ENCODE measurements at places on chromosomes 1 and 21.

GRCh38 chr21:42521384-42521783 is 7.7 kb downstream of the SLC37A1 start:
- no peak for DNase-seq

DNA sequence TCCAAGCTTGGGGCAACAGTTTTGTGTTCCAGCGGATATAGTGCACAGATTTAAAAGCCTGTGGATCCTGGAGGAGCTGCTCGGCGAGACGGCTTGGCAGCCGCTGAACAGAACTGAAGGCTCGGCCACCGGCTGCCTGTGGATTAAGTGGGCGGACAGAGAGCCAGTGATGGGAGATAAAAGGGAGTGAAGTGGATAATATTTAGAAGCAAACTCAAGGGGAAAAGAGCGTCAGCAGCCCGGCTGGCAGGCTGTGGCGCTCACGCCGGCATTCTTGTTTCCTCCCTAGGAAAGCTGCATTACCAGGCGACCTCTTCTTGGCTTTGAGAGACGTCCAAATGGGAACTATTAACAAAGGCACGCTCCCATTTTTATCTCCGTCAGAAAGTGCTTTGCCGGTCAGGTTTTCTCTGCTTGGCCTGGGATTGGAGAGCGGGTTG is 10.4 kb downstream of the TRABD2B start:
- DNase-seq: no peak

- no peak for DNase-seq
Observed at GRCh38 chr1:24503059-24503751, 569 bp downstream of the RCAN3 start.

DNA sequence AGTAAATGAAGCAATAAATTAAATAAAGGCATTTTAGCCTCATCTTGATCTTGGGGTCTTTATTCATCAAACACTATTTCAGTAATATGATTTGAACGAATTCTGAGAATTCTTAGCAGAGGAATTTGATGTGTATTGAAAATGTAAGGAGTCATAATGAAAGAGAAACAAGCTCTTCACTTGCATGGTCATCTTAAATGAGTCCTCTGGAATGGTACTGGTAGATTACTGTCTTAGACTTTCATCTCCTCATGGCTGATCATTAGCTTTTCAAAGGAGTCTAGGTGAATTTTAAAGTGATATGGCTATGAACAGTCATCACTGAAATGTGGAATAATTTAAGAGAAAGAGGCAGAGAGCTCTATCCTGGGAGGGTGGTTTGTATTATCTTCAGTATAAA is 30.0 kb downstream of the PRRC2C start:
- DNase-seq: no peak

DNA sequence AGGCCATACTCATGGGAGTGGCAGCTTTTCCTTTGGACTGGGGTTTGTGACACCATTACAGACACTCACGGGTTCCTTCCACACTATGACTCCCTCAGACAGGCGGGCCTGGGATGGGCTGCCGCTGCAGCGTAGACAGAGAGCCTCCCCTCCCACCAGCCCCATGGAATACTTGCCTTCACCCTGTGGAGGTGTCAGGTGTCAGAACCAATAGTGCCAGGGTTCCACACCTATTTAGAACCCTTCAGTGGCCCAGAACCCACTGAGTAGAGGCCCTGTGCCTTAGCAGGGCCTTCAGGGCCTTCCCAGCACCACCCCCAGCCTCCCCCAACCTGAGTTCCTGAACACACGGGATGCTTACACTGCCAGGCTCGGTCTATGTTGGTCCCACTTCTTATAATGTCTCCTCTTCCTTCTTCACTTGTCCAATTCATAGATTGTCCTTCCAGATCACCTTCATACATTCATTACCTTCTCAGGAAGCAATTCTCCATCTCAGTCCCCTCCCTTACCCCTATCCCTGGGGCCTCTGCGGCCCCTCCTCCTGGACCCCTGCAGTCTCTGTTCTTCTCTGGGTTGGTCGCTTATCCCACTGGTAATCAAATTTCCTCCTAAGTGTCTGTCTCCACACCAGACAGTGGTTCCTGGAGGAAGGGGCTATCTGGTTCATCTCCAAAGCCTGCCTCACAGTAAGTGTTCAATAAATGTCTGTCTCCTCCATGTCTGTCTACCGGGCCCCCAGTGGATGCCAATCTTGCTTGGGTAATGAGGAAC is 1.4 kb upstream of the RHBG start:
- DNase-seq: no peak

DNA sequence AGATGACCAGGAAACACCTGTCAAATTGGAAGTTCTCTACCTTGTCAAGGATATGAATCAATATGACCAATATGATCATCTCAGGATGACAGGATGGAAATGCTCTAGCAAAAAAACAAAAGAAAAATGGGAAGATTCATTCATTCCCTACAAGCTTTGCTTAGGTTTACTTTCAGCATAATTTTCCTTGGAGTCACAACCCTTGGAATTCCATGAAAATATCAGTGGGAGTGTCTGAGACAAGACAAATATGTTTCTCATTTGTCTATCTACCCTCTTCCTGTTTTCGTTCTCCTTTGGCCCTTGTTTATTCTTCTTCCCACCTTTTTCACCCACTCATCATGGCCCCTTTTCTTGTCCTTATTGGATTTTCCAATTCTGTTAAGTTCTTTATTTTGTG is 50.6 kb downstream of the COLGALT2 start:
- no peak for DNase-seq

DNA sequence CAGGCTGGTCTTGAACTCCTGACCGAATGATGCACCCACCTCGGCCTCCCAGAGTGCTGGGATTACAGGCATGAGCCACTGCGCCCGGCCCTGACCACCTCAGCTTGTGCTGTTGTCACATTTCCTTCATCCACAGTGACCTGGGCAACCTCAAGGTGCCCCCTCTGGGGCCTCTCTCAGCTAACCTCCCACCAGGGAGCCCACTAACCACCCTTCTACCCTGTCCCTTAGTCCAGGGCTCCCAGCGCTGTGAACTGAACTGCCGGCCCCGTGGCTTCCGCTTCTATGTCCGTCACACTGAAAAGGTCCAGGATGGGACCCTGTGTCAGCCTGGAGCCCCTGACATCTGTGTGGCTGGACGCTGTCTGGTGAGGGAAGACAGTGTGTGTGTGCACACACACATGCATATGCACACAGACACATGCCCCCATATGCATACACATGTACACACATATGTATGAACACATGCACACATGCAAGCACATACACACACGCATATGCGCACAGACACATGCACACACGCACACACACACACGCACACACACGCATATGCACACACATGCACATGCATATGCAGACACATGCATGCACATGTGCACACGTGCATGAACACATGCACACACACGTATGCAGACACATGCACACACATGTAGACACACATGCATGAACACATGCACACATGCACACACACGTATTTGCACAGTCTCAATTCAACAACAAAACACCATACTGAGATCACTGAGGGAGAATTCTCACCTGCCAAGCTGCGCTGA is 6.2 kb downstream of the ADAMTSL4 start:
- no peak for DNase-seq

DNA sequence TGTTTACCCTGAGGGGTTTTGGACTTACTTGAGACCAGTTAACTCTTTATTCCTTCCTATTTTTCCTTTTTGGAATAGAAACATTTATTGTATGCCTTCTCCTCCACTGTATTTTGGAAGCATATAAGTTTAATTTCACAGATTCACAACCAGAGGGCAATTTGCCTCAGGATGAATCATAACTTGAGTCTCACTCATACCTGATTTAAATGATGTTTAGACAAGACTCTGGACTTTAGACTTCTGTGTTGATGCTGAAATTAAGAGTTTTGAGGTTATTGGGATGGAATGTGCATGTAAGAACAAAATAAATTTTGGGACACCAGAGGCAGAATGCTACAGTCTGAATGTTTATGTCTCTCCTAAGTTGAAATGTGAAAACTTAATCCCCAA is 7.1 kb upstream of the ADAM30 start:
- no peak for DNase-seq

GRCh38 chr1:55927702-55928290 is 651.6 kb downstream of the PLPP3 start:
- no peak for DNase-seq

GRCh38 chr1:151479462-151479861 is 20.2 kb upstream of the POGZ start:
- DNase-seq: no peak

- DNase-seq: no peak
Observed at GRCh38 chr1:228206582-228207351, 1.1 kb upstream of the OBSCN start.

DNA sequence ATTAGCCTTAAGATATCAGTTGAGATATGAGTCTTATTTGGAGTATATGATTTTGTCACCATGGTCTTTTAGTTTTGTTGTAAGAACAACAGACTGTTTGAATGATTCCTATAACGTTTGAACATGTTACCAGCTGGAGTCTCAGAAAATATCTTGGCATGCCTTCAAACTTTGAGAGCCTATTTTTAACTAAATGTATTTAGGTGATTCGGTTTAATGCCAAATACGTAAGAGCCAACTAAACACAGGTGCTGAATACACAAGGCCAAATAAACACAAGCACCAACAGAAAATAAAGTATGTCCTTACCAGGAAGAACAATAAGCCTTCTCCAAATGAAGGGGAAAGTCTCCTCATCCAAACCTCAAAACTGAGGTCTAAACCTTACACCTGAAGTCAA is 48.6 kb downstream of the PRKACB start:
- no peak for DNase-seq

- DNase-seq: no peak
Observed at GRCh38 chr1:85571828-85572227, 8.7 kb upstream of the CCN1 start.

DNA sequence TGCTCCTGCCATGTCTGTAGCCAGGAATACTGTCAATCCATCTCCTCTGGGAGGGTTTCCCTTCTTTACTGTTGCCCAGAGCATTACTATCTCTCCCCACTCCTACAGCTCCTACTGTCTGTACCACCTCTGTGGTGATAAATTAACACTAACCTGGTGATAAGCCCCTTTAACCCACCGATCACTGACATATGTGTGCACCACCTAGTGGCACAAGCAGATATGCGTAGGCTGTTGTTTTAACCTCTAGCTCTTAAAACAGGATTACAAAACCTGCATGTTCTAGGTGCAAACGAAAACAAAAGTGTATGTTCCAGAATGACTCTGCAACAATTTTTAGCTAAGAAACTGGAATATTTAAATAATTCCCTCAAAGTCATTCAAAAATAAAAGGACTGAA is 93.9 kb upstream of the BEND5 start:
- no peak for DNase-seq

- no peak for DNase-seq
Observed at GRCh38 chr1:76303340-76303717, 228.8 kb downstream of the ST6GALNAC3 start.

GRCh38 chr1:206909161-206909882 is 12.1 kb downstream of the IL24 start:
- DNase-seq: no peak

DNA sequence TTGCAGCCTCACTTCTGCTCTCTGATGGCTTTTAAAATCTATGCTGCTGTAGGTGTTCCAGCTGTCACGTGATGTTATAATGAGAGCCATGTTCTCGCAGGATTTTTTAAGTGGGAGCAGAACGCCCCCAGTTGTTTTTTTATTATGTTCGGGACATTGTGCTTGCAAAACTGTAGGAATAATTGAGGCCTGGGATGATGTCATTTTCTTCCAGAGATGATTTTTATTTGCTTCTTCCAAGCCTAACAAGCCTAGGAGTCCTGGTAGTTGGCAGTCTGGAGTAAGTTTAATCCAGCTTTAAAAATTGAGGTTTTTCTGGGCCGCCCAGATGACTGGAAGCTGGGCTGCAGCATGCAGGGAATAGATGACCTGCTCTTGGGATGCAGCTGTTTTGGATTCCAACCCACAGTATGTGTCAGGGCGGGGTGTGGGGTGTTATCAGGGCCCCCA is 34.6 kb upstream of the CHIT1 start:
- no peak for DNase-seq

- no peak for DNase-seq
Observed at GRCh38 chr1:53783056-53783455, 44.1 kb upstream of the GLIS1 start.

GRCh38 chr1:116194568-116194967 is 83.4 kb downstream of the MAB21L3 start:
- no peak for DNase-seq

DNA sequence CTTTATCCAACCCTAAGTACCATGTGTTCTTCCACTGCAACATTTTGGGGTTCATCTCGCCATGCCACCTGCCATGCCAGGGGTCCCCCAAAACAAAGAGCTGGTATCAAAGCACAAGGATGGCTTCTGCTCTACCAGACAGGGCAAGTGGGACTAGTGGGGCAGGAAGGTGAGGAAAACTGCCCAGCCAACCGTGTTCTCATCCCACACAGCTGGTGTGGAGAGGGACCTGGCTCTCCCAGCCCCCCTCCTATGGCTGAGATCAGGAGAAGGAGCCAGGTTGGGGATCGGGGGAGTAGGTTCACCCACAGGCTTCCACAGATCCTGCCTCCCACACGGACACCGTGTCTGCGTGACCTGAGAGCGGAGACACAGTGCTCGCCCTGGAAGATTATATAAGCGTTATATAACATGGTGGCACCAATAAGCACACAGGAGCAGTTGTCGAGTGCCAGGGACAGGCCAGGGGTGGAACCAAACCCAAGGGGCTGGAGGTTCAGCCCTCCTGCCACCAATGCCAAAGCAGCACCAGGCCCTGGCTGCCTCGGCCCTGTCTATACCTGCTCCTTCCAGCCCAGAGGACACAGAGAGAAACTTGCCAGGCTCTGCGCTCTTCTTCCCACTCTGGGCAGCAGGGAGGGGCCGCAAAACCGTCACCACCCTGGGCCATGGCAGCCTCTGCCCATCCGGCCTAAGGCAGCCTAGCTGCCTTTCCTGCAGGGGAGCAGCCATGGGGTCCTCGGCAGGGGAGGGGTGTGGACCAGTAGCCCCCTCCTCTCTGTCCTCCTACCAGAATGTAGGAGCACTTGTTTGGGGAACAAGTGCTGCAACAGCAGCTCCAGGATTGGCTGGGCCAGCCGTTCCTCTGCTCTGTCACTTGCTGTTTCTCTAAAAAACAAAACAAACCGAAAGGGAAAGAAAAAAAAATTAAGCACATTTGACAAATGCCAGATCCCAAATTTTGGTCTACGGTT is 43.5 kb downstream of the CD34 start:
- no peak for DNase-seq

DNA sequence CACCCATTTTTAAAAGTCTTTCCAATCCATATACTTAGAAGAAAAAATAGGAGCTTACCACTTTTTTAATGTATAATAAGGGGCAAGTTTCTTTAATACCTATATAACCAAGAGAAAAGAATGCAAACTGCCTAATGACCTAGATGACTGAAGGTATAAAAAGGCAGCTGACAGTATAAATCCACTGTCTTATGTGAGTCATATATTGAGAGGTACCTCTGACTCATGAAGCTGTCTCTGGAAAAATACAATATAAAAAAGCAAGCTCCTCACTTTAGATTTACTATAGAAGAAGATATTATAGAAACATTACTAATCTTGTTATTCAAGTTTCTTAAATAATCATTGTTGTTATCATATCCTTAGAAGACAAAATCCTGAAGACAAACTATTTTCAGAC is 144.2 kb downstream of the VAV3 start:
- no peak for DNase-seq

- no peak for DNase-seq
Observed at GRCh38 chr1:72438270-72438669, 155.9 kb upstream of the NEGR1 start.

- DNase-seq: no peak
Observed at GRCh38 chr1:66413136-66413837, 120.7 kb upstream of the SGIP1 start.

GRCh38 chr1:37999430-38000232 is 5.7 kb downstream of the FHL3 start:
- peak; percentile 55 for DNase-seq

GRCh38 chr1:58107943-58108342 is 438.6 kb downstream of the OMA1 start:
- DNase-seq: no peak

- DNase-seq: no peak
Observed at GRCh38 chr21:42153746-42154145, 65.2 kb upstream of the ABCG1 start.
